Stimulated activated CD4-positive, alpha-beta T cell treated with anti-CD3 and anti-CD28 coated beads, TNF-alpha, amount 100 ng/mL, for 24 hours (primary cell): ENCODE measurements at places on chromosomes 3 and 15.

DNA sequence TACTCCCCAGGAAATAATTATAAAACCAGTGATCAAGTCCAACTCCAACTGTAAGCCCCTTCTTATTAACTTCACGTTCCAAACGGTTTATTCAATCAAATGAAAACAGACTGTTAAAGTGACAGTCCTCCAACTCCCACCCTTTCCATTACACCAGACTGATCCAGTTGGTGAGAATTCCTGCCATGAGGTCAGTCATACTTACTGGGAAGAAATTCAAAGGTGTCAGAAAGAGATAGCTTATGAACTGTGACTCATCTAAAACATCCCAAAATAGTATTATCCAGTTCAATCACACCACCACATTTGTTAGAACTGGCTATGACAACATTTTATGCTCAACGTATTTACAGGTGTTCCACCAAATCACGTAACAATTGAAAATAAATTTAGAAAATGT, 19.5 kb downstream of the SMARCC1 start:
- no peak for DNase-seq

- DNase-seq, result no peak
These were observed 370.4 kb downstream of the TUSC7 start for GRCh38 chr3:117079997-117080396.

DNA sequence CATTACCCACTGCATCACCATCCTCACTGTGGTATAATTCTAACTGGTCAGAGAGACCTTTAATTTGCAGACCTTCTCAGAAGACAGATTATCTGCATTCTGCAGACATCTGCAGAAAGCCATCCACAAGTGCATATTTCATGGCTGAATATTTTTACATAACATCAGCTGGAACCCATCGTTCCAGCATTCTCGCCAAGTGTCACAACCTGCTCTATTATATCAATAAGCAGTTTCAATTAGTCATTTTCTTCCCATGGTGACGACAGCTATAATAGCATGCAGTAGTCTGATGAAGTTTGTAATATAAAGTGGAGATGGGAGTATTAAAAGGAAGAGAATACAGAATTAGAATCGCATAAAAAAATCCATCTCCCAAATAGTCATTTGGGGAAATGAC, 334.7 kb downstream of the FHIT start:
- no peak for DNase-seq

- no peak for DNase-seq
These were observed 28.0 kb downstream of the RAD51 start for GRCh38 chr15:40722934-40723333.

DNA sequence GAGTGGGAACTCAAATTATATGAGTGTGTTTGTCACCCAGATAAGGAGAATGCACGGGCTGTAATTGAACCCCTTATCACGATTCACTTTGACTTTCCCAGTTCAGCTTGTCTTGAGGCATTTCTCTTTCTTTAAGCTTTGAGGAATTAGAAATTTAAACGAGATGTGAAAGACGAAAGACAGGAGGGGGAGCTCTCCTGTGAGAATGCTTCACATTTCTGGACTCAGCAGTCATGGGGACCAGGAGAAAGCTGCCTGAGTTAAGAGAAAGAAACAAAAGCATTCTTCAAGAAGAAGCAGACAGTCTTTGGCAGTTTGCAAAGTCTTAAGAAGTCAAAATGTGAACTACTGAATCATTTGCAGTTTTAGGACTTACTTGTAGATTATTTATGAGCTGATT, 205.6 kb downstream of the NECTIN3 start:
- DNase-seq, result no peak

DNA sequence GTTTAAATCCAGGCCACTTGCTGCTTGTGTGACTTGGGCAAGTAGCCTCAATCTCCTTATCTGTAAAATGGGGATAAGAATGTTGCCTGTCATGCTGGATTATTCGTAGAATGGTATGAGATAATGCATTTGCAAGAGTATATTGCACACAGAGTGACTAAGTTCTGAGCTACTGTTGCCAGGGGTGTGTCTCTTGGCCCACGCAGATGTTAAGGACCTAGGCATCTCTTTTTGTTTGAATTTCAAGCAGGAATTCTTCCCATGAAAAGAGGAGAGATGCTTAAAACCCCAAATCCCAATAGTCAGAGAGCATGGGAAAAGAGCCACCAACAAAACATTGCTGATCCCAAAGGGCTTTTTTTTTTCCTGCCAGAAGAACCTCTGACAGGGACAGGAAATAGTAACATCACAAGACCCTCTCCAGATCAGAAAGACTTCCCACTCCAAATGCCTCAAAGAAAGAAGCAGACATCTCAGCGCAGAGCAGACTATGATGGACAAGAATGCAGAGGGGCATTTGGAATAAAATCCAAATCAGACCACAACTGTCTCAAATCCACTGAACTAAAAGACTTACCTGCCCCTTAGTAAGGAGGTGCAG, 90.5 kb downstream of the MRPL46 start:
- no peak for DNase-seq

- no peak for DNase-seq
These were observed 722 bp downstream of the MYZAP start for GRCh38 chr15:57592426-57592825.

DNA sequence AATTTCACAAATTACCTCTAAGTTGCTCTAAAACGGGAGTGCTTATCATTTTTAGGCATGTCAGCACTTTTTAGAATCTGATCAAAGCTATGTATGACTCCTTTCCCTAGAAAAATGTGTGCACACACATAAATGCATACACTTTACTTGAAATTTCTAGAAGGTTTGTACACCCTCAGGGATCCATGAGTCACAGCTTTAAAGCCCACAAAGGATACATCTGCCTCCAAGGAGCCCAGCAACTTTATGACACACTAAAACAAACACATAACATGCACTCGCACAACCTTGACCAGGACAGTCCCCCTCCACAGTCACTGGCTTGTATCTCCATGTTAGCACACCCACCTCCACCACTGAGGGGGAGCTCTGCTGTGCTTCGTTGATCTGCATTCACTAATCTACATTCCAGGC, 722.0 kb upstream of the CFAP20DC start:
- no peak for DNase-seq

- no peak for DNase-seq
These were observed 691 bp upstream of the HDGFL3 start for GRCh38 chr15:83208367-83208661.

- no peak for DNase-seq
These were observed 278.6 kb upstream of the TLE3 start for GRCh38 chr15:70376031-70376928.

- no peak for DNase-seq
These were observed 7.4 kb upstream of the DLG1 start for GRCh38 chr3:197305854-197306253.

DNA sequence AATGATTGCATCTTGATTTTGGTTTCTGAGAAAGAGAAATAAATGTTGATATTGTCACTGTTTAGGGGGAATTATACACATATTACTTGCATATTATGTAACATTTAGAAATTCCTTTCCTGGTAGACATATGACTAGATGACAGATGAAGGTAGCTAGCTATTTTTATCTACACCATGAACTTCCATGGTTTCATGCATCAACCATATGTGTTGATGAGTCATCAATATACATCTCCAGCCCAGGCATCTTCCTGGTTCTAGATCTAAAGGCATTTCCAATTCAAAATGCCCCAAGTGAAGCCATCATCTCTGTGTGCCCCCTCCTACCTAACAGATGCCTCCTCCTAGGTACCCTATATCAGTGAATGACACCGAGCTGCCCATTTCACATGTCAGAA, 9.5 kb upstream of the ADAMTSL3 start:
- no peak for DNase-seq

DNA sequence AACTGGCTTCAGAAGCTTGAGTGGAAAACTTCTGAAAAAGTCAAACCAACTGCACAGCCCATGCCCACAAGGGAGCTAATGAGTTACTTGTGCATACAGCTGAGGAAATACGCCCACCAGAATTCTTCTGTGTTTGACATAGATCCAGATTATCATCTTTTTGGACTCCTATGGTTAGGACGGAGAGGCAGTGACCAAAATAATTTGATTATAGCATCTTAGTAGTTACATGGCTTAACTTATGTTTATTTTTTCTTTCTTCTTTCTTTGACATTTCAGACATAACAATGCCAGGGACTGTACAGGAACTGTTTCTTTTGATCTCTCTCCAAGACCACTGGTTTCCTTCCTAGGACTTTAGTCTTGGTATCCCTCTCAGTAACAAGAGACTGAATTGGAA, 246.1 kb upstream of the RASGRP1 start:
- DNase-seq, result no peak

DNA sequence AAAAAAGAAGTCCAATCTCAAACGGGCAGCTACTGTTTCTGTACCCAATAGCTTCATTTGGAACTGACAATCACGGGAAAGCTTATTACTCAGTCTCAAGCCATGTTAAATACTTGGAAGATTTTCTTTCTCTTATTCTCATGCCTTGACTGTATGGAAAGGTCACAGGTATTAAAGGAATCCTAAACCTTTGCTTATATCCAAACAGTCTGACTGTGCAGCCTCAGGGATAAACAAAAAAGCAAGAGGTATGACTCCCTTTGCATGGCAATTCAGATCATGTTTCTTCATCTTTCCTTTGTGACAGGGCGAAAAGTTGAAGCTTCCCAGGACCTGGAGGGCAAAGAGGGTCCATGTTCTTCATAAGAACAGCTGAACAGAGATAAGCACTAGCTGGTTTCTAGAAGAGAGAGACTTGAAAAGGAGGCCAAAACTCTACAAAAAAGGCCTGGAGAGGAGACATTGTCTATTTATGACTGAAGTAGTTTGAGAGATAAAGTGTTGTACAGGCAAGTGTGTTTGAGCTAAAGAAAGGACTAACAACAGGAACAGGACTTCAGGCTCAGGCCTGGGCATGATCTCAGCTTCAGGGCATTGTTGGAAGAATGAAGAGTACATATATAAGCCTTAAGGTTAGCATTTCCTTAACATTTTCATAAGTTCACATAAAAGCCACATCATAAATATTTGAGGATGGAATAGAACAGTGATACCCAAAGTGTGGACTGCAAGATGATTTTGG, 231.0 kb upstream of the THRB start:
- no peak for DNase-seq

DNA sequence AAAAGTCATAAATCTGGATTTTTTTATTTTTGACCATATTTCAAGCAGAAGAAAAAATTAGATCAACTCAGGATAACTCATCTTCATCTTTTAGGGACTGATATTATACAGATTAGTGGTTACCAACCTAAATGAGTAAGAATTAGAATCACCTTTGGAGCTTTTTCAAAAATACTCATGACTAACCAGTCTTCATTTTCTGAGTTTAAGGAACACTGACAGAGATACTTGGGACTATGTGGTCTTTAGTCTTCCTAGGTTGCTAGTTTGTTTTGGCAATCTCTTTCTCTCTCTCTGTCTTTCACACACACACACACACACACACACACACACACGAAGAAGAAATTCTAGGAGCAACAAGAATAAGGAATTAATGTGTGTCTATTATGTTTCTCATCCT, 50.1 kb downstream of the TMOD3 start:
- DNase-seq, result no peak

DNA sequence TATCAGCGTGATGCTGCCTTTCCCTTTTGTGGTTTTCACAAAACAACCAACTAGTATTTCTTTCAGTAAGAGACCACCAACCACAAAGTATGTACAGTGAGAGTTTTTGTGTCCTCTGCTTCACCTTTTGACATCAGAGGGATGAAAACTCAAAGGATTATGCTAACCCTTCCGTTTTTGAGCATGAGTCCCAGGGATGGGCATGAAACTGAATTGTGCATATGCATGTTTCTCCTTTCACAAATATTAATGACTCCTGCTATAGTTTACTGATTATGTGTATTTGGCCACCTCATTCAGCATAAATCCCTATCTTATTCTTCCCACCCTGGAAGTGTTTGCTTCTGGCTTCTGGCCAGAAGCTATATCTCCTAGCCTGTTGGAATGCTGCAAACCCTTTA, 59.2 kb downstream of the RSRC1 start:
- DNase-seq, result no peak
